Breast epithelium (tissue), 4 donors: ENCODE measurements at places on chromosomes 4 and X. TPM values are rescaled to one million over a fixed set of nuclear protein-coding genes. Genes with fewer than 3 reads are reported as not detected.

Gene PPARGC1A
- total RNA-seq = 7.9 TPM

Gene TMSB15A
- total RNA-seq = 1.6 TPM

Gene SFRP2
- total RNA-seq = 6.9 TPM

Gene TLR7
- 1.3 TPM for total RNA-seq

Gene TMEM187
- 8.2 TPM for total RNA-seq

DNA sequence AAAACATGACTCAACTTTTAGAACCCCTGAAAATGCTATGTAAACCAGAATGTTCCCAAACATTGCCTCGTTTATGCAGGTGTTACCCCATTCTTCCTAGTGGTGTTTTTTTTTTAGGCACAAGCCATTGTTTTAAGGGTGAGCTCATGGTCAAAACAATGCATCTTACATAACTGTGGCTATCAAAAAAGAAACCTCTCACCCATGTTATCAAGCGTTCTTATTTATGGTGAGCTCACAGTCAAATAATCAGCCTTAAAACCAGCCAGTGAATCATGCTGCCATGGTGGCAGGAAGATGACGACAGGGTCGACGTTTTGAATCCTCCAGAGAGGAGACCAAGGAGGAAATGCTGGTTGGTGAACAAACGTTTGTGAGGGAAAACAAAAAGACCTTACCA, 195.2 kb downstream of the KDR start:
- no peaks in the 10 kb centered on the region for H3K36me3 ChIP-seq
- no peaks in the 10 kb centered on the region for H3K27me3 ChIP-seq
- H3K4me1 ChIP-seq = peaks cover 3% of the 10 kb centered on the region
- H3K4me3 ChIP-seq = no peak overlapping the region
- DNase-seq = no peak

- H3K27me3 ChIP-seq = peaks cover 39% of the 10 kb centered on the region
- DNase-seq = no peak
- H3K27ac ChIP-seq = no peak overlapping the region
- no peaks in the 10 kb centered on the region for H3K36me3 ChIP-seq
- H3K4me1 ChIP-seq = no peaks in the 10 kb centered on the region
Measured at GRCh38 chrX:153209347-153209746, 30.3 kb downstream of the MAGEA1 start.

- no peaks in the 10 kb centered on the region for H3K36me3 ChIP-seq
- H3K27ac ChIP-seq = no peak overlapping the region
- no peaks in the 10 kb centered on the region for H3K4me1 ChIP-seq
- H3K27me3 ChIP-seq = no peaks in the 10 kb centered on the region
Measured at GRCh38 chr4:95213366-95213765, 335.4 kb downstream of the UNC5C start.

DNA sequence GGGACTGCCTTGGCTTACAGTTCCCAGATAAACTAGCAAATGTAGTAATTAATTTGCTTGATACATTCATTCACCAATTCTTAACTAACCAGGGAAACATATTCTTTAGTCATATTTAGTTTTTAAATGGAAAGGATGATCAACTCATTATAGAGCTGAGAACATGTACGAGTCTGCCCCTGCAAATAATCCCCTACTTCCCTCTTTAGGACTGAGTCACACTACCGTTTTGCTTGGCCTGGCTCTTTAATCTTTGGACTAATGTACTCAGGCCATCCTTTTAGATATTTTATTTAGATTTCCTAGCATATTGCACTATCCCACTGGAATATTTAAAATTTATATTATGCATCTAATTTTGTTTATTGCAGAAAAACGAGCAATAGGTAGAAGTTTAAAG, 105.5 kb upstream of the LCORL start:
- H3K4me1 ChIP-seq = no peaks in the 10 kb centered on the region
- DNase-seq = no peak
- no peaks in the 10 kb centered on the region for H3K27me3 ChIP-seq
- H3K36me3 ChIP-seq = no peaks in the 10 kb centered on the region
- no peak overlapping the region for H3K27ac ChIP-seq

- no peaks in the 10 kb centered on the region for H3K27me3 ChIP-seq
- no peak for DNase-seq
- no peak overlapping the region for H3K27ac ChIP-seq
- H3K36me3 ChIP-seq = no peaks in the 10 kb centered on the region
Measured at GRCh38 chrX:109742722-109743121, 9.7 kb upstream of the ACSL4 start.

GRCh38 chr4:88583631-88584470, 8.4 kb upstream of the HERC3 start:
- H3K4me3 ChIP-seq = no peak overlapping the region
- no peak for DNase-seq
- H3K36me3 ChIP-seq = no peaks in the 10 kb centered on the region
- H3K4me1 ChIP-seq = no peaks in the 10 kb centered on the region
- no peak overlapping the region for H3K27ac ChIP-seq
- H3K27me3 ChIP-seq = no peaks in the 10 kb centered on the region
